ENCODE measurements at places on chromosomes 13 and 19. TPM values are rescaled to one million over a fixed set of nuclear protein-coding genes. Genes with fewer than 3 reads are reported as not detected.

GRCh38 chr19:5588441-5588840 is 20.7 kb upstream of the TINCR start:
- H3K36me3 ChIP-seq, result no peaks in the 10 kb centered on the region
- no peak for DNase-seq
- H3K4me1 ChIP-seq, result peaks cover 3% of the 10 kb centered on the region
- H3K4me3 ChIP-seq, result no peak overlapping the region
- H3K27me3 ChIP-seq, result no peaks in the 10 kb centered on the region

DNA sequence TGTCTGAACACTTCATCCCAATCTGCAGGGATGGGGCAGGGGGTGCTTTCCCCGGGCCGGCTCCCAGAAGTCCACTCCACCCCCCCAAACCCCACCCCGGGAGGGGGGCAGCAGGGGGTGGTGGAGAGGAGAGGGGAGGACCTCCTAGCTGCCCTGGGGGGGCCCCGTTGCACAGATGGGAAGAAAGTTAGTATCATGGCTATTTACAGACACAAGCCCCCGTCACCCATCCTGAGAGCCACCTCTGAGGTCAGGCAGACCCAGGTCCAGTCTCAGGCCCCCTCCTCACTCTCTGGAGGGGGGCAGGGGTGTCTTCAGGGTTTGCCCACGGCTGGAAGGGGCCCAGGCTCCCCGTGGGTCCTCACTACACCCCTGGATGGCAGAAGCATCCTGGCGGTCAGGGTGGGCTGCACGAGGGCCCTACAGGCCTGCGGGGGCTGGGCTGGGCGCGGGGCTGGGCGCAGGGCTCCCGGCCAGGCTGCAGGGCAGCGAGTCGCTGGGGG is 5.8 kb upstream of the REXO1 start:
- H3K27me3 ChIP-seq, result no peaks in the 10 kb centered on the region
- H3K4me1 ChIP-seq, result peaks cover 44% of the 10 kb centered on the region
- DNase-seq, result no peak
- no peaks in the 10 kb centered on the region for H3K36me3 ChIP-seq

SMIM24 gene
- 81.2 TPM for total RNA-seq

PRTN3 gene
- not detected for total RNA-seq

GRCh38 chr13:21703846-21704245 is 33.0 kb downstream of the FGF9 start:
- no peak overlapping the region for H3K27ac ChIP-seq
- H3K36me3 ChIP-seq, result no peaks in the 10 kb centered on the region
- H3K4me1 ChIP-seq, result no peaks in the 10 kb centered on the region
- no peaks in the 10 kb centered on the region for H3K27me3 ChIP-seq
- no peak overlapping the region for H3K4me3 ChIP-seq
- DNase-seq, result no peak

DNA sequence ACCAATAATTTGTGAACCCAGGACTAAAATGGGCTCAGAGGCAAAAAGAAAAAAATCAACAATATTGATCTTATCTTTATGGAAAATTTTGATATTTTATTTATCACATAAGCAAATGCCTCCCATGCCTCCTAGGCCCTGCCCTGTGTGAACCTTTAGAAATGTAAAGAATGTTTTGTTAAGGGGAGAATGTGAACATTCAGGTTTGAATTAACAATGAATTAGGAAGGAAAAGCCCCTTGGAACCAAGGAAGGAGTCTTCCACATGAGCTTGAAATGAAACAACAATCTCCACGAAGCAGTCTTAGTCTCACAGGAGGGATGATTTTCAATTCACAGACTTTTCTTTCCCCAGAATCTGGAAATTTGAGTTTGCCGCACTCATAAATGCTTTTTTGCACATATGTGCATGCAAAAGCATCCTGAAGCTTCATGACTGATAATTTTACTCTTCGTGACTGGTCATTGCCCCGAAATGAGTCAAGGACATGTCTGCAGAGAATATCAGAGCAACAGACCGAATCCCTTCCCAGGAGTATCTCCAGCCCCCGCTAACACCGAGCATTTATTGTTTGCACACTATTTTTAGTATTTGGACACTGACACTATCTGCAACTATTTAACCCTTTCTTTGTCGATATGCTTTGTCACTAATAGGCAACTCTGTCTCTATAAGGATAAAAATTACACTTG is 135.2 kb downstream of the DCT start:
- H3K27me3 ChIP-seq, result no peaks in the 10 kb centered on the region
- H3K36me3 ChIP-seq, result no peaks in the 10 kb centered on the region
- H3K27ac ChIP-seq, result peak overlapping the region; percentile 62
- peaks cover 28% of the 10 kb centered on the region for H3K4me1 ChIP-seq

GRCh38 chr13:102555914-102556553 is 40.8 kb upstream of the TPP2 start:
- no peak overlapping the region for H3K27ac ChIP-seq
- H3K27me3 ChIP-seq, result no peaks in the 10 kb centered on the region
- no peaks in the 10 kb centered on the region for H3K4me1 ChIP-seq

CGB5 gene
- total RNA-seq, result 1.9 TPM

- H3K36me3 ChIP-seq, result no peaks in the 10 kb centered on the region
- H3K4me1 ChIP-seq, result peaks cover 5% of the 10 kb centered on the region
- no peak for DNase-seq
- no peak within 1 kb of the TSS for H3K4me3 ChIP-seq
Measured at GRCh38 chr19:35357867-35358573, at the start of gene FFAR3. TSS of gene FFAR3 (plus strand) at chr19:35358460. CDS start at chr19:35358891, 431 bp downstream.

GRCh38 chr13:110825516-110825915 is 89.4 kb downstream of the ANKRD10 start:
- no peaks in the 10 kb centered on the region for H3K4me1 ChIP-seq
- no peaks in the 10 kb centered on the region for H3K27me3 ChIP-seq
- H3K4me3 ChIP-seq, result no peak overlapping the region
- no peak overlapping the region for H3K27ac ChIP-seq
- DNase-seq, result no peak
